H54 (cell line): ENCODE measurements at places on chromosomes 6 and 20.

- DNase-seq, result no peak
These were observed 10.7 kb downstream of the SLC22A1 start for GRCh38 chr6:160132297-160132637.

- DNase-seq, result no peak
These were observed 19.0 kb upstream of the DOK5 start for GRCh38 chr20:54456423-54456822.

DNA sequence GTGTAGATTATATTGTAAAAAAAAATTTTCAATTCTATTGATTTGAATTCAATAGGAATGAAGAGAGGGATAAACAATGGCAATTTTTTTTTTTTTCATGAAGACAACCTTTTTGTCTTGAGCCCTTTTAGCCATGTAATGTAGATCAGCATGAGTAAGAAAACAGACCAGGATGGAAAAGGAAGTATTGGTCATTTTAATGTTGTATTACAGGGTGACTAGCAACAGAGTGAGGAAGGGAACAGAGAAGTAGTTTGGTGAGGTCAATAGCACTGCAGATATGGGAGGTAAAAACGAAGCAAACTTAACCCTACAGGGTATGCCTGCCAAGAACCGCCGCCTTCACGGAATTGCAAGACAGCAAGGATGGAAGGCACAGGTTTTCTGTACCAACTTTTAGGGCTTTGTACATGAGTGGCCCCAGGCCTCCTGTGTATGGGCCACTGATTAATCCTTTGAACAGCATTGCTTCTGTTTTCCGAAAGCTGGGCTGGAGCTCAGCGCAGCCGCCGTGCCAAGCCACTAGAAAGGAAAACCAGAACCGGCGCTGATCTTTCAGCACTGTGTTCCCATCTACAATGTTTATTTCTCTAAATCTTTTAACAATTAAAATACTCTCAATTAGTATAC is 383.7 kb downstream of the CENPW start:
- no peak for DNase-seq

DNA sequence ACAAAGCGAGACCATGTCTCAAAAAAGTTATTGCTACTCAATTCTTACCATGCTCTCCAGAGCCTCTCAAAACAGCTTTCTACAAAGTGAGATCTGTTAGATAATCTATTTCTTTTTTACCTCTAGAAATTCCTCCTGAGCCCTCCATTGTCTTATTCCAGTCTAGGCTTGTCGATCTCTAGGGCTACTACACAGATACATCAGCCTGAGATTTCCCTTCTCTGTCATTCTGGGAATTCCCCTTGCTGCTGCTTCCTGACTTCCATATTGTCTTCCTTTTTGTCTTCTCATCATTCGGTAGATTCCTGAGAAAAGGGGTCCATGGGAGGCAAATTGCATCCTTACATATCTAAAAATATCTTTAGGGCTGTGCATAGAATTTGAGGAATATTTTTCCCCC is 75.6 kb upstream of the GNRH2 start:
- DNase-seq, result no peak

- DNase-seq, result no peak
These were observed 37.6 kb upstream of the PTPRK start for GRCh38 chr6:128558021-128558420.

GRCh38 chr6:43897571-43898302 is 127.7 kb downstream of the VEGFA start:
- no peak for DNase-seq

- DNase-seq, result no peak
These were observed 1.2 kb downstream of the NANP start for GRCh38 chr20:25622450-25623224.

DNA sequence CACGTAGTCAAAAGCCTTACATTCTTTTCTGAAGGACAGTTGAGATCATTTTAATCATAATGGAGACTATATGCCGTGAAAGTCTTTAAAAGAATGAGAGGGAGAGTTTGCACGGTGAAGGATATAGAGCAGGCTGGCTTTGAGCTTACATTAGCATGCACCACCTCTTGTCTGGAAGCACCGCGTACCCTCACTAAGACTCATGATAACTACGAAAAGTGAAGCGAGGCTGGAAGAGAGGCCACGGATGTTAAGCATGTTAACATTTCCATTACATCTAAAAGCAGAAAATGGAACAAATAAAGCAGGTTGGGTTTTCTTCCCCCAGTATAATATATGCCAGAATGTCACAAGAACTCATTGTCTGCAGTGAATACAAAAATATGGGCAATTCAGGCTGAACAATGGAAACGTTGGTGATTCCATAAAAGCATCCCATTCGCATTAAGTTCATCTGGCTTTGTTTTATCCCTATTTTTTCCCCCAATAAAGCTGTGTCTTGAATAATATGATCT is 40.6 kb upstream of the NKX2-2 start:
- no peak for DNase-seq

DNA sequence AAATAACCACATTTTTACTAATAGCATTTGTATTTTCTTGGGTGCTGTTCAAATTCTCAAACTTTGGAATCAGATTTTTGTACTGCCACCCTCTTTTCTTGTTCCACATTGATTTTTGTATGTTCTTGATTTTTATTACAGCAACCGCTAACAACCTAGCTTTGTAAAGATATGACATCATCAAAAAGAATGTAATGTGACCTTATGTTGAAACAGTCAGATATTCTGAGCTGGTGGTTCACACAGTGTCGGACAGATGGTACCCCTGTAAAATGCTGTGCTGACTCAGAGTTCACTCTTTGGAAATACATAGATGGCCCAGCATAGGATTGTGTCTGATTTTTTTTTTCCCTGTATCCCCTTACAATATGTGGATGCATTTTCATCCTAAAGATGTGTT is 118.9 kb downstream of the QKI start:
- no peak for DNase-seq

- no peak for DNase-seq
These were observed 103.0 kb downstream of the LMBRD1 start for GRCh38 chr6:69693762-69694161.

DNA sequence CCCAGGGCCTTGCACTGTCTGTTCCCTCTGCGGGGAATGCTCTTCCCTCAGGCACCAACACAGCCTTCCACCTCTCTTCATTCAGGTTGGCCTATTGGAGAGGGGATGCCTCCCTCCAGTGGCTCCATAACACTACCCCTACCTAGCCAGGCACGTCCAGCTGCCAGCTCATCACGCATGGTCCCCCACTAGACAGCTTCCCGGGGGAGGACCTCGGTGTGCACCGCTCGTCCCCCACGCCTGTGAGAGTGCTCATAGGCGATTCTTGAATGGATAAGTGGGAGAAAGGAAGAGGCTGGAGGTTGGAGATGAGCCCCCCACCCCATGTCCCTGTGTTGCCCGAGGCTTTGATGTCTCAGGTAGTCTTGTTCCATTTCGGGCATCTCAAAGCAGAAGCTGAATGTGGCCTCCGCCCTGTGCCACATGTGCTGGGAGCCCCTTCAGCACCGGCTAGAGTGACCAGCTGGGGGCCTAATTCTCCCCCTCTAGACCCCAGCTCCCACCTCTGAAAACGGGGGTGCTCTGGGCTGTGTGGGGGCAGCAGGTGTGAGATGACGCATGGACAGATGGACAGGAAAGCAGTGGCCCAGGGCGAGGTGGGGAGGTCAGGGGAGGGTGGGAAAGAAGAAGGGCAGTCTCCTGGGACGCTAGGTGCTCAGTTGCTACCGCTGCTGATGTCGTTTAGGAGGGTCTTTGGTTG is 333.0 kb downstream of the TAF4 start:
- no peak for DNase-seq

DNA sequence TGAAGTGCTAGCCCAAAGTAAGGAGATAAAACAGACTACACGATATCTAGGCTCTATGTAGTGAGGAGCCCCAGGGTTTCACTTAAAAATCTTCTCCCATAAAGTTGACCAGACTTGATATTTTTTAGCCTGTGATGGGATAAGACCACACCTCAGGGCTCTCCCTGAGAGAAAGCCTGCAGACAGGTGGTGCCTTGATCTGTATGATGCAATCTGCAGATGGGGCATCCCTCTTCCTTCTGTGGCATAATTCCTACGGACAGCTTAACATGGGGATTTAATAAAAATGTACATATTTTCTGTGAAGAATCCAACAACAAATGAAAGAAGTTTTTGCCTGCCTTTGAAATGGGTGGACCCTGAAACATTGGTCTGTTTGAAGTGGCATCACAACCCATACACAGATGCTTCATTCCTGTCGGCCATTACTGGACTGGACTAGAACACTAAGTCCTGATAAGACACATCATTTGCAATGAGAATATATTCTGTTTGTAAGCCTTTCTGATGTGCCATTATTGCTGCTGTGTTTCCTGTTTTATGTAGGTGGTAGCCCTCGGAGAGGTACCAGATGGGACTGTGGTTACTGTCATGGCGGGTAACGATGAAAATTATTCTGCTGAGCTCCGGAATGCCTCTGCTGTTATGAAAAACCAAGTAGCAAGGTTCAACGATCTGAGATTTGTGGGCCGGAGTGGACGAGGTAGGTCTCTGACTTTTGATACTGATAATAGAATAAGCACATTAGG is 53.8 kb upstream of the SUPT3H start:
- no peak for DNase-seq

DNA sequence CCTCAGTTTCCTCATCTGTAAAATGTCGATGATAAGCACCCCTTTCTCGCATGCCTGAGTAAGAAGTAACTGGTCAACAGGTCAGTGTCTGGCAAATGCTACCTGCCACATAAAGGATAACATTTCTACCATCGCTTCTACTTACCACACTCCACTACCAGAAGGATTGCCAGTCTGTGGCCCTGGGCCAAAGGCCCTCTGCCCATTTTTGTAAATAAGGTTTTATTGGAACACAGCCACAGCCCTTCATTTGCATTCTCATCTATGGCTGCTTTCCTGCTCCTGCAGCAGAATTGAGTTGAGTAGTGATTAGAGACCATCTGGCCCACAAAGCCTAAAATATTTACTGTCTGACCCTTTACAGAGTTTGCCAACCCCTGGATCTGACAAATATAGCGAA is 121.8 kb downstream of the TOX2 start:
- DNase-seq, result no peak

GRCh38 chr6:132687306-132687705 is 26.5 kb downstream of the VNN1 start:
- peak; percentile 7 for DNase-seq

GRCh38 chr6:111776236-111777221 is 96.7 kb downstream of the FYN start:
- no peak for DNase-seq

- DNase-seq, result no peak
These were observed 143.6 kb downstream of the MRPL14 start for GRCh38 chr6:43983632-43984031.

- DNase-seq, result no peak
These were observed 102.8 kb downstream of the PXDC1 start for GRCh38 chr6:3648724-3649123.

DNA sequence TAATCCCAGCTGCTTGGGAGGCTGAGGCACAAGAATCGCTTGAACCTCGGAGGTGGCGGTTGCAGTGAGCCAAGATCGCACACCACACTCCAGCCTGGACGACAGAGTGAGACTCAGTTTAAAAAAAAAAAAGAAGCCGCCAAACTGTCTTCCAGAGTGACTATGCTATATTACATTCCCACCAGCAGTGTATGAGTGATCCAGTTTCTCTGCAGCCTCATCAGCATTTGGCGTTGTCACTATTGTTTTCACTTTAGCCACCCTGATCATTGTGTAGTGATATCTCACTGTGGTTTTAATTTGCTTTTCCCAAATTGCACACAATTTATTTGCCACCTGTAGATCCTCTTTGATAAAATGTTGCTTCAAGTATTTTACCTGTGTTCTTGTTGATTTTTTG is 6.0 kb upstream of the AKAP12 start:
- no peak for DNase-seq

DNA sequence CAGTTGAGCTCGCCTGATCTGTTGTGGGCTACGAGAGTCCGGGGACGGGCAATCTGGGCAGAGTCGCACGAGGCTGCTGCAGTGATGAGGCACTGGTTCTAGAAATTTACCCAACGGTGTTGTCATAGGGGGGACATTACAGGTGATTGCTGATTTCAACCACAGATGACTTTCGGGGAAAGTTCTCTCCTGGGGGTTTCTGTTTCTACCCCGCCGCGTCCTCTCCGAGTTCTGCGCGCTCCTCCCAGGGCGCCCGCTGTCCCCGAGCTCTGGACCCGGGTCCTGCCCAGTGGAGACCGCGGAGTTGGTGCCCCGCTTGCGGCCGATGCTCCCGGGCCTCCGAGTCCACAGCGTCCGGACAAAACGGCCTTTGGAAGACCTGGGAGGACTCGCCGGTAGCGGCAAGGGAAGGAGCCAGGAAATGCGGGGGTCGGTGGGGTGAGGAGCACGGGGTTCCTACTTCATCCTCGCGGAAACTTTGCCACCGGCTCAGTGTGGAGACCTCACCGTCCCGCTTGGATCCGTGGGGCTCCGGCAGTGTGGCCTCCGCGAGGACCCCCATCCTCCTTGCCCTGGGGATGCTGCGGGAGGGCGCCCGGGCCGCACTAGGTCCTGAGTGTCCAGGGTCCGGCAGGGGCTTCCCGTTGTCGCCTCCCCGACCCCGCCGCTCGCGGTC is 12.3 kb upstream of the RAET1L start:
- no peak for DNase-seq

GRCh38 chr6:11368264-11368663 is 135.8 kb upstream of the NEDD9 start:
- no peak for DNase-seq

DNA sequence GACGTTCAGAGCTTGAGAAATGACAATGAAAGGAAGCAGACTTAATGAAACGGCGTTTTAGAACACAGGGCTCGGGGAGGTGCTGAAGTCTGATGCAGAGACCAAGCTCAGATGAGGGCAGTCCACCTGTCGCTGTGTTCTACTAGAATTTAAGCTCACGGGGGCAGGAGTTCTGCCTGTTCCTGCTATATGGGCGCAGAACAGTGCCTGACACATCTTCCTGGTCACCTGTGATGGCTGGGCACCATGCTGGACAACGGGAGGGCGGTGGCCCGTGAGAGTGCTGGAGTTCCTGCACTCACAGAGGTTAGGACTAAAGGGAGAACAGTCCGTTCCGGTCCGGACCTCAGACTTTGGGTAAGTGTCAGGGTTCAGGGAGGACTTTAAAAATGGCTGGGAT is 130.6 kb downstream of the ERMARD start:
- no peak for DNase-seq

- no peak for DNase-seq
These were observed 1061.8 kb upstream of the CITED2 start for GRCh38 chr6:140436023-140436811.

DNA sequence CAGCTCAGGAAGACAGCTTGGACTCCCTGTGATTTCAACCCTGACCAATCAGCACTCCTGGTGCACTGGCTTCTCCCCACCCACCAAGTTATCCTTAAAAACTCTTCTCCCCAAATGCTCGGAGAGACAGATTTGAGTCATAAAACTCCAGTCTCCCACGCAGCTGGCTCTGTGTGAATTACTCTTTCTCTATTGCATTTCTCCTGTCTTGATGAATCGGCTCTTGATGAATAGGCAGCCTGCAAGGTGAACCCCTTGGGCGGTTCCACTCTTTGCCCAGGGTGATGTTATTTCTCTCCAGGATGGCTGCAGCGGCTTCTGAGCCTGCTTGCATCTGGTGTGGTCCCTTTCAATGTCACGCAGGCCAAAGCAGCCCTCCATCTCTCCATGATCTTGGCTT is 12.4 kb downstream of the SLC52A3 start:
- DNase-seq, result no peak

GRCh38 chr6:152271776-152272464 is 365.2 kb downstream of the SYNE1 start:
- DNase-seq, result no peak

GRCh38 chr6:43634702-43635303 is 837 bp upstream of the MAD2L1BP start:
- DNase-seq, result no peak
